ENCODE measurements at places on chromosomes 13 and 19. TPM values are rescaled to one million over a fixed set of nuclear protein-coding genes. Genes with fewer than 3 reads are reported as not detected.

Gene CD22
- 0.62 TPM for total RNA-seq

Gene CGB5
- not detected for total RNA-seq

Gene KCTD4
- total RNA-seq = not detected

Gene SKA3
- 39.8 TPM for total RNA-seq

Gene RNASEH2A
- 61.3 TPM for total RNA-seq

Gene SYNGR4
- not detected for total RNA-seq

- DNase-seq = no peak
These were observed 13.4 kb downstream of the ITGBL1 start for GRCh38 chr13:101465877-101466276.

GRCh38 chr19:32543115-32543900 is 37.7 kb upstream of the PDCD5 start:
- no peak for DNase-seq

DNA sequence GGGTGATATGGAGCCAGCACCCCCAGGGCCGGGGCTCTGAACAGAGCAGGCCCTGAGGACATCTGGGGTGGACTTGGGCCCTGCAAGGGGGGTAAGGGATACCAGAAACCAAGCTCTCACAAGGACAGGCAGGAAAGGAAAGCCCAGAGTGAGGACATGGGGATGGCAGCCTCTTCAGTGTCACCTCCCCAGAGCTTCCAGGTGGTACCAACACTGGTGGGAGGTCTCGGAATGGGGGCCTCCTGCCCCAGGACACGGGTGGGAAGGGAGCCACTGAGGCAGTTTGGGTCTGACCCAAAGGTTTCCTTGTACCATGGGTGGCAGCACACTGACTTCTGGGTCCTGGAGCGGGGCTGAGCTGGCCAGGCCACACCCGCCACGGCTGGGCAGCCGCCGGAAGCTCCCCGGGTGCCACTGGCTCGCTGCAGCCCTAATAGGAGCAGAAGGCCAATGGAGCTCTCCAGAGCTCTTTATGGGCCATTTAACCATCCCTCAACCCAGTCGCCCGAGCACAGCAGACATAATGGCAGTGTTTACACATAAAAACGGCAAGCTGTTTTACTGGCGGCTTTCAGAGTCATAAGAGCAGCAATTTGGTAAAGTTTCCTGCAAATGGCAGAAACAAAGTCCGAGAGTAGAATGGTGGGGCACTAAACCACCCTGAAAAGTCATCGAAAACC is 59.3 kb downstream of the PEPD start:
- DNase-seq = no peak

DNA sequence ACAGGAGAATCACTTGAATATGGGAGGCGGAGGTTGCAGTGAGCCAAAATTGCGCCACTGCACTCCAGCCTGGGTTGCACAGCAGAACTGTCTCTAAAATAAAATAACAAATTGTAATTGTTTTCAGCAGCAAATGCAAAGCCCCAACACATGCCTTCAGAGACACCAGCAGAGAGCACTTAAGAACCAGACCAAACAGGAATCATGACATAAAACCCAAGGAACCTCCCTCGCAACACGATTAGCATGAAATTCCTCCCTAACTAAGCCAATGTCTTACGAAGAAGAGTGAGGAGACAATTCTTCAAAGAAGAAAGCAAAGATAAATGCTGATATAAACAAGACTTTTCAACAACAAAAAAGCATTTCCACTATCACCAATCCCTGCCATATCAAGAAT is 40.1 kb downstream of the PSPC1 start:
- no peak for DNase-seq

DNA sequence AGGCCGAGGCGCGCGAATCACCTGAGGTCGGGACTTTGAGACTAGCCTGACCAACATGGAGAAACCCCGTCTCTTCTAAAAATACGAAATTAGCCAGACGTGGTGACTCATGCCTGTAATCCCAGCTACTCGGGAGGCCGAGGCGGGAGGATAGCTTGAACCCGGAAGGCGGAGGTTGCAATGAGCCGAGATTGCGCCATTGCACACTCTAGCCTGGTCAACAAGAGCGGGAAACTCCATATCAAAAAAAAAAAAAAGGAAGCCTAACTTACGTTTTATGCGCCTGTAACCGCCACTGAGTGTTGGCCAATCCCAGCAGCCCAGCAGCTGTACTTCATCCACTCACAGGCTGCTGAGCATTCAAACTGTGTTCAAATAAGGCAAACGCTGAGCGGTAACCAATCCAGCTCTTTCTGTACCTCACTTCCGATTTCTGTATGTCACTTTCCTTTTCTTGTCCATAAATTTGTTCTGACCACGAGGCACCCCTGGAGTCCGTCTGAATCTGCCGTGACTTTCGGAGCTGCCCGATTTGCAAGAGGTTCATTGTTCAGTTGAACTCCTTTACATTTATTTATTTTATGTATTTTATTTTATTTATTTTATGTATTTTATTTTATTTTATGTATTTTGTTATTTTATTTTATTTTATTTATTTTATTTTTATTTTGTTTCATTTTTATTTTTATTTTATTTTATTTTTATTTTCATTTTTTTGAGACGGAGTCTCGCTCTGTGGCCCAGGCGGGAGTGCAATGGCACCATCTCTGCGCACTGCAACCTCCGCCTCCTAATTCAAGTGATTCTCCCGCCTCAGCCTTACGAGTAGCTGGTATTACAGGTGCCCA is 18.2 kb downstream of the DPRX start:
- DNase-seq = no peak

GRCh38 chr13:108225440-108225839 is 7.2 kb downstream of the ABHD13 start:
- no peak for DNase-seq
